ENCODE measurements at places on chromosomes 5 and 9.
A peak's percentile ranks its signal among the peaks of the same experiment; 100 is the strongest.

DNA sequence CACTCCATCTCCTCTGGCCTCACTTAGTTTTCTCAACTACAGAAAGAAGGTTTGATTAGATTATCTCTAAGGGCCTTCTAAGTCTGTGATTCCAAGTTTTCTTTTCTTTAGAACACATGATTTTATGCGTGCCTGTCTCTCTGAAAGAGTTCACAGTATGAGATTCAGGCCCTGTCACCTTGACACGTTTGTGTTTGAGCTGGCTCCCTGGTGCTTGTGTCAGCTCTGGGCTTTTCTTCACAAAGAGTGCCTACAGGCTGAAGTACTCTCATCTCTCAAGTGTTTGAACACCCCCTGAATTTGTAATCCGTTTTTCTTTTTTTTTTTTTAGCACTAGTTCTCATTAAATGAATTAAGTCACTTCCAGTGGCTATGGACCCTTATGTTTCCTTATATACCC, 306.9 kb upstream of the C9orf72 start:
- DNase-seq = no peak

DNA sequence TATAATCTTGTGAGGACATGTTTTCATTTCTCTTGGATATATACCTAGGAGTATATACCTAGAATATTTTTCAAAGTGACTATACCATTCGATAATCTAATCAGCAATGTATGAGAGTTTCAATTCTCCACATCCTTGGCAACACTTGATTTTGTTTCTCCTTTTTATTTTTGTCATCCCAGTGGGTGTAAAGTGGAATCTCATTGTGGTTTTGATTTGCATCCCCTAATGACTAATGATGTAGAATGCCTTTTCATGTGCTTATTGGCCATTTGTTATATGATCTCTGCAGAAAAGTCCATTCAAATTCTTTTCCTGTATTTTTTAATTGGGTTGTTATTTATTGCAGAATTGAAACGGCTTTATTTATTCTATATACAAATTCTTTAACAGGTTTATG, 15.2 kb downstream of the ZCCHC9 start:
- no peak for DNase-seq

- no peak for DNase-seq
Measured at GRCh38 chr9:110452227-110452801, 114.7 kb upstream of the TXNDC8 start.

GRCh38 chr5:168057905-168058304, 233.5 kb upstream of the WWC1 start:
- no peak for DNase-seq

GRCh38 chr9:22307013-22307711, 139.5 kb upstream of the DMRTA1 start:
- DNase-seq = peak; percentile 41

DNA sequence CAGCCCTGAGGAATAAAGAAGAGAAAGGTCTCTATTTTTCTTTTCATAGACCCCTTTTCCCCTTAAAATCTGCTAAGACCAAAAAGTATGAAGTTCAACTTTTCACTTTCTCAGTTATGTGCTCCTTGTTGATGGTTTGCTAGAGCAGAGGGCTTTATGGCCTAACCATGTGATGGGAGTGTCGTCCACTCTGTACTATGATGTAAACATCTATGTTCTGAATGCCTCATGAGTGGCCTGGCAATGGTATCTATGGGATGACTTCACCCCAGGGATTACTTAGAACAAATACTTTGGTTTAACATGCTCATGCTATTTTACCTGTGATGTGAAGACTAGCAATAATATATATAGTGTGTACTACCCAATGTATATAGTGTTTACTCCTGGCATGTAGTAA, 43.7 kb upstream of the MIER3 start:
- no peak for DNase-seq

GRCh38 chr5:5652181-5652580, 229.7 kb downstream of the ICE1 start:
- DNase-seq = no peak

- DNase-seq = no peak
Measured at GRCh38 chr5:109378095-109378494, 31.7 kb downstream of the PJA2 start.

- no peak for DNase-seq
Measured at GRCh38 chr5:126640866-126641265, 40.1 kb downstream of the PHAX start.

- DNase-seq = no peak
Measured at GRCh38 chr9:74500584-74500924, 3.4 kb downstream of the RORB start.

DNA sequence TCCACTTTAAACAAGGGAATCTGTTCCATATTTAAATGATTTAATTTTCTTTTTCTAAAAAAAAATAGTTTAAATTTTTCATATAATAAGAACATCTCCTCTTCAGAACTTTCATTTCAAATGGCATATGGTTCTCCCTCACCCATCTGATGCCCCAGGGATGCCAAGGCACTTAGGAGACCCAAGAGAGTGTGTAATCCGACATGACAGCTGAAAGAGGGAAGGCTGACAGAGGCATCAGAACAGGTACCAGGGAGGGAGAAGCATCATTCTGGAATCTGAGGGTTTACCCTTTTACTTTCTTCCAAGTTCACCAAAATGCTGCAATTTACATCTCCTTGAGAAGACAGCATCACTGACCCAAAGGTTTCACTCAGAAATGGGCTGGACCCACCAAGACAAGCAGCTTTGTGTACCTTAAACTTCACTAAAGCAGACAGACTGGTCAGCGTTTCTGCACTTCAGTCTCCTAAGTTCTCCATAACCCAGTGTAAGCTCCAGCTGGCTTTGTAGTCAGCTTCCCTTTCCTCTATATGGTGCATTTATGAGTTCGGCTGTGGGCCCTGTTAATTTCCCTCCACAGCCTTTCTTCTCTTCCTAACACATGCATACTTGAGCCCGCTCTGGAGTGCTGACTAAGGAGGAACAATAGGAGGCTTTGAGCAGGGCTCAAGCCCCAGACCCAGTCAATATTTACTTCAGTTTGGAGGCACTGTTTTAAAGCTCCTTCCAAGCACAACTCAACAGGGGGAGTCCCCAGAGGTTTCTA, 17.7 kb downstream of the EFNA5 start:
- DNase-seq = no peak

DNA sequence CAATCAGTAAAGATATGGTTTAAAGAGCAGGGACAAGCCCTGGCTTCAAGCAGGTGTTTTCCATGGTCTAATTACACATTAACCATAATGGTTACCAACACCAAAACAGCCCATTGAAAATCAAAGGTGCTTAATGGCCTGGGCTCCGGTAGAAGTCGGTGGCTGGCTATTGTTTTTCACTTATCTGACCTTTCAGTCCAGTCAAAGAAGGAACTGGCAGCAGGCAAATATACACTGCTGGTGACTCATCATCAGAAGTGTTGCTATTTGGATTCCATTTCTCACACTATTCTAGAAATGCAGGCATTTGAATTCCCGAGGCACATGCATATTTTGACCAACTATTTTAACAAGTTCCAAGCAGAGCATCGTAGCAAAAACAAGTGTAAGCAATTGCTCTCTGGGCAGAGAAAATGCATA, 26.3 kb upstream of the GABRP start:
- peak; percentile 15 for DNase-seq

DNA sequence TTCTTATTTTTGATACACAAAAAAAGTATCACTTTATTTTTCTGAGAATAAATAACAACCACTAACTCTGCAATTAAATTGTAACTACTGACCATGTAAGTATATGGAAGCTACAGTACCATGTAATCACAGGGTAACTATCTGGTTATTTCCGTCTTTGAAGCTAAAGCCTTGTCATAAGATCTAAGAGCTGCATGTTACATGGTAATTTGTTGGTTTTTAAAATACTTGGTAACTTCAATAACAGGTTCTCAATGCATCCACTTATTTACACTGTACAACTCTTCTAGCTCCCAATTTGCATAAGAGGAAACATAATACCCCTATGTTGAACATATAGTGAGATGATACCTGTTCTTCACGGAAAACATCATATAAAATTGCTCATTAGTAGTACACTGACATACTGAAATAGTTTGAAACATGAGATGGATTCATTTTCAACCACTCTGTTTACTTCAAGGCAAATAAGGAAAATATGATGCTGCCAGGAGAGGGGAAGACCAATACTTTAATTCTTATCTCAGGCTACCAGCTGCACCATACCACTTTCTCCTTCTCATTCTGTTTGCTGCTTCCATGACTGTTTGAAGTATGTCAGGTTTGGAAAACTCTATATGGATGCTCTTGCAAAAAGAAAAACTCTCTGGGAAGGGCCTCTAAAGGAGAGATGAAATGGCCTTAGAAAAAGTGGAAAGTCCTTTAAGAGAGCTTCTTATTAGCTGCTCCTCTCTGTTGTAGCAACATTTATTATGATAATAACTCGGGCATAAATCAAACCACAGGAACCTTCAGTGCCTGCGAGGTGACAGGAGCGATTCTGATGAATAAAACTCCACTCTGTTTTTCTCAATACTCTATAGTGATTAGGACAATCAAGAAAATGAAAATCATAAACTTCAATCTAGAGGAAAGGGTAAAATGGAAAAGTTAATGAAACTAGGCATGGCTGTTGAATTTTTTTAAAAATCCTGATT, 150.2 kb downstream of the KIAA0825 start:
- no peak for DNase-seq

DNA sequence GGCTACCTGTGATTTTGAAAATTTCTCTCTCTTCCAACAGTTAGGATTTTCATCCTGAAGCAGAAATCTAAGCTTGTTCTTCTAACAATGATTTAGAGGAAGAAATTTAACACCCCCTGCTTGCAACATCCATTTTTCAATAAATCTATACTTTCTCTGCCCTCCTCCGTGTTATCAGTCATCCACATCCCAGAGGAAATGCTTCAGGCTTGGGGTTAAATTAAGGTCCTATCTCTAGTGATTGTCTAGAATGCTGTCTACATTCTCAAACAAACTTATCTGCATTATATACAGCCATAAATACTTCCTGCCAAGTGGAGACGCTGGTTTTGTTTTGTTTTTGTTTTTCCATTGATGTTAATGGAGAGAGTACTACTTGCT, 371.0 kb downstream of the CSNK1G3 start:
- DNase-seq = peak; percentile 37

GRCh38 chr5:93611976-93612854, 29.2 kb downstream of the NR2F1 start:
- DNase-seq = no peak

- no peak for DNase-seq
Measured at GRCh38 chr5:111238431-111239225, 14.4 kb downstream of the CAMK4 start.

DNA sequence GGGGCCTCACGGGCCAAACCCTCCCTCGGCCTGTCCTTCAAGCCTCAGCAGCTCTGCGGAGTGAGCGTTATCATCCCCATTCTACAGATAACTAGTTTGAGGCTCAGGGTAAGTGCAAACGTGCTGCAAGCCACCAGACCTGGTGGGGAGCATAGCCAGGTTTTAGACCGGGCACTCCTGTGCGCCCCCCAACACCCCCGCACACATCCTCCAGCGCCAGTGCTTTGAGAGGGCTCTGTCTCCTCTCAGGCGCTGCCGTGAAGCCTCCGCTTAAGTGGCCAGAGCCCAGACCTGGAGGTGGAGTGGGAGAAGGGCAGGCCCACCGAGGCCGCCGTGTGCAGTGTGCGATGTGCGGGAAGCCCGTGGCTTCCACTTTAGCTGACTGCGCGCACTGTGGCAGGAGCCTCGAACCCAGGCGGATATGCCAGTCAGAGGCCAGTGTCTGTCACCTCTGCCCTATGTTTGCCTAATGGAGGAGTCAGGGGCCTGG, 1.6 kb upstream of the MGAT1 start:
- DNase-seq = no peak

- no peak for DNase-seq
Measured at GRCh38 chr5:83031381-83031780, 45.8 kb downstream of the TMEM167A start.

DNA sequence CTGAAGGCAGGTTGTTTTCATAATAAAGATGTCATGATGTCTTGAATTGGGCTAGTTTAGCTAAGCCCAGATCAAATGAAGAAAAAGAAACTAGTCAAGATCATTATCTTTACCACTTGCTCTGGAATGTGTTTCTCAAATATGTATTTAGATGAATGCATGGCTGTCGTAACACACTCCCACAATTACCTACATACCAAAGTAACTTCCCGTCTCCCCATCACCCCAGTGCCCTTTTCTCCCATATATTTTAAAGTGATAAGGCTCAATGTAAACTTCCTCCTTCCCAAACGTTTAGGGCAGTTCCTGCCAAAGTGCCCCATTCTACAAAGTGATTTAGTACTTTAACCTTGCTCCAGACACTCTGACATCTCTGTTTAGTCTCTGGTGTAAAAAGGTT, 61.4 kb downstream of the SLC1A3 start:
- DNase-seq = no peak

DNA sequence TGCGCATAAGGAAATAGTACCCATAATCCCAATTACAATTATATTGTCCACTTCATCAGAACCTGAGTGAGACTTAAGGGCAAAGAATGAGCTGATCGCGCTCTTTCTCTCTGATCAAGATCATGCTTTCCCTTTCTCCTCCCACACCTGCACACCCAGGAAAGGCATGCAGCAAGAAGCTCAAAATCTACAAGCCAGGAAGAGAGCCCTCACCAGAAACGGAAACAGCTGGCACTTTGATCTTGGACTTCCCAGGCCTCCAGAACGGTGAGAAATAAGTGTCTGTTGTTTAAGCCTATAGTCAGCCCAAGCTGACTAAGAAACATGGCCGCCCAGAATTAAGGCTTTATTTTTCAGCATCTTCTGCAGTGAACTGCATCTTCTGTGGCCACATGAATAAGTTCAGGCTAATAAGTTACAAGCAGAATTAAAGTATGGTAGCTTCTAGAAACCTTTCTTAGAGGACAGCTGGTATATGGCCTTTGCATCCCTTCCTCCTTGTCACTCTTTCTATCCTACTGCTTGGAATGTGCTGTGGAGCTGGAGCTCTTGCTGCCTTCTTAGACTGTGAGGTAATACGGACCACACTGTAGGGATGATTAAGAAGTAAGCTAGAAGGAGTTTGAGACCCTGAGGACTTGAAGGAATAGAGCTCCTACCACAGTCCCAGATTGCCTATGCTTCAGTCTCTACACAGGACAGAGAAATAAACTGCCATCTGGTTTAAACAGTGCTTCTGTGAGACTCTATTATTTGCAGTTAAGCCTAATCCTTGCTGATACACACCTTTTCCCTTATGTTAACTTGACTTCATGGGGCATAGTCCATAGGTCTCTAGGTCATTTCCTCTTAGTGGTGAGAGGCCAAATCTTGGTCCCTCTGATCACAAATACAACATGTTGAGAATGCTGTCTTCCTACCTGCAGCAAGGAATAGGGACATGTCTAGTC, 17.2 kb downstream of the OR2S2 start:
- no peak for DNase-seq

GRCh38 chr5:172931001-172931536, 28.2 kb upstream of the RPL26L1 start:
- DNase-seq = peak; percentile 88

GRCh38 chr9:6473151-6473550, 60.2 kb downstream of the UHRF2 start:
- no peak for DNase-seq
